ENCODE measurements at places on chromosomes 4 and X.

- peak; percentile 50 for DNase-seq
Measured at GRCh38 chr4:7043284-7044136, at the start of gene TADA2B. Gene TADA2B, plus strand, starts transcription at chr4:7043372. Its CDS starts 208 bp downstream, at chr4:7043580.

- DNase-seq, result no peak
Measured at GRCh38 chr4:108382751-108383150, 214.0 kb upstream of the LEF1 start.

DNA sequence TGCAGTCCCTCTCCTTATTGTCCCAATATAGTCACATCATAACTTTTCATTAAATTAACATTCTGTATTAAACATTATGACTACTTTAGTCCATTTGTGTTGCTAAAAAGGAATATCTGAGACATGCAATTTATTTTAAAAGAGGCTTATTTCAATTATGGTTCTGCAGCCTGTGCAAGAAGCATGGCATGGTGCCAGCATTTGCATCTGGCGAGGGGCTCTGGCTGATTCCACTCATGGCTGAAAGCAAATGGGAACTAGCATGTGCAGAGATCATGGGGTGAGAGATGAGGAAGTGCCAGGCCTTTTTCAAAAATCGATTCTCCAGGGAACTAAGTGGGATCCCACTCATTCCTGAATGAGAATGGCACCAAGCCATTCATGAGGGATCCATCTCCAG, 476.3 kb upstream of the RPS6KA3 start:
- no peak for DNase-seq

GRCh38 chr4:55927803-55928437, 20.8 kb upstream of the CEP135 start:
- no peak for DNase-seq

GRCh38 chr4:173135241-173135847, 33.3 kb upstream of the GALNT7 start:
- no peak for DNase-seq

DNA sequence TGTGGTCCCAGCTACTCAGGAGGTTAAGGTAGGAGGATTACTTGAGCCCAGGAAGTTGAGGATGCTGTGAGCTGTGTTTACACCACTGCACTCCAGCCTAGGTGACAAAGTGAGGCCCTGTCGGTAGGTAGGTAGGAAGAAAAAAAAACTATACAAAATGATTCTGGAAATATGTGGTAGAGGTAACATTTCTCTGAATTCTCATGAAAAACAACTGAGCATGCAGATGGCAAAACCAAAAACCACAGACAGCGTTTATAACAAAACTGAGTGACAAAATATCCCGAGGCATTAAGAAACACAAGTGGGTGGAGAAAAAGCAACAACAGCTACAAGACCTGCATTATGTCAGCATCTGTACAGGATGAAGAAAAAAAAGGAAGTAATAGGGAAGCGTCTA, 211.7 kb downstream of the DLG3 start:
- DNase-seq, result no peak

DNA sequence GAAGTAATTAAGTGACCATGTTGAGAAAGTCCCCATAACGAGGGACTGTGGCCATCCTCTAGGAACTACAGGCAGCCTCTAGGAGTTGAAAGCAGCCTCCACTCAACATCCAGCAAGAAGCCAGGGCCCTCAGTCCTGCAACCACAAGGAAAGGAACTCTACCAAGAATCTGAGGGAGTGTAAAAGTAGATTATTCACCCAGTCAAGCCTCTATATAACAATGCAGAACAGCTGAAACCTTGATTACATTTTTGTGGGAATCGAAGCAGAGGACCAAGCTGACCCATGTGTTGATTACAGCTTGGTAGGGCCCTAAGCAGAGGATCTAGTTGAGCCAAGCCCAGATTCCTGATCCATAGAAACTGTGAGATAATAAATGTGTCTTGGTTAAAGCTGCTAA, 17.1 kb downstream of the RPS6KA6 start:
- DNase-seq, result no peak

GRCh38 chr4:27149541-27150212, 289.0 kb downstream of the STIM2 start:
- DNase-seq, result no peak

DNA sequence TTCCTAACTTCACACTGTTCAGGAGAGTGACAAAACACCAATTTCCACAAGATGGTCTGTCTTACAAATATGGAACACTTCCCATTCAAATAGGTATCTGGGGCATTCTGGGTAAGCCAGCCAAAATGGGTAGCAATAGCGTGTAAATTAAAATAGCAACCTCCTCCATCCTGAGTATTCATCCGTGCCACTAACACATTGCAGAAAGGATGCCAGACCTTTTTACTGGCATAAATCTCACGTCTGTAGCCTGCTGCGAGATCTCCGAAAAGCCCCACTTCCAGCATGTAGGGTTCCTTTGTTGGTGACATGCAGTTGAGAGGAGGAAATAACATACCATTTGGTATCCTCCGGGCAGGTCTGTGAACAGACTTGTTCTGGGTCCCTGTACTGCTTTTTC, 52.7 kb upstream of the RAI2 start:
- no peak for DNase-seq

DNA sequence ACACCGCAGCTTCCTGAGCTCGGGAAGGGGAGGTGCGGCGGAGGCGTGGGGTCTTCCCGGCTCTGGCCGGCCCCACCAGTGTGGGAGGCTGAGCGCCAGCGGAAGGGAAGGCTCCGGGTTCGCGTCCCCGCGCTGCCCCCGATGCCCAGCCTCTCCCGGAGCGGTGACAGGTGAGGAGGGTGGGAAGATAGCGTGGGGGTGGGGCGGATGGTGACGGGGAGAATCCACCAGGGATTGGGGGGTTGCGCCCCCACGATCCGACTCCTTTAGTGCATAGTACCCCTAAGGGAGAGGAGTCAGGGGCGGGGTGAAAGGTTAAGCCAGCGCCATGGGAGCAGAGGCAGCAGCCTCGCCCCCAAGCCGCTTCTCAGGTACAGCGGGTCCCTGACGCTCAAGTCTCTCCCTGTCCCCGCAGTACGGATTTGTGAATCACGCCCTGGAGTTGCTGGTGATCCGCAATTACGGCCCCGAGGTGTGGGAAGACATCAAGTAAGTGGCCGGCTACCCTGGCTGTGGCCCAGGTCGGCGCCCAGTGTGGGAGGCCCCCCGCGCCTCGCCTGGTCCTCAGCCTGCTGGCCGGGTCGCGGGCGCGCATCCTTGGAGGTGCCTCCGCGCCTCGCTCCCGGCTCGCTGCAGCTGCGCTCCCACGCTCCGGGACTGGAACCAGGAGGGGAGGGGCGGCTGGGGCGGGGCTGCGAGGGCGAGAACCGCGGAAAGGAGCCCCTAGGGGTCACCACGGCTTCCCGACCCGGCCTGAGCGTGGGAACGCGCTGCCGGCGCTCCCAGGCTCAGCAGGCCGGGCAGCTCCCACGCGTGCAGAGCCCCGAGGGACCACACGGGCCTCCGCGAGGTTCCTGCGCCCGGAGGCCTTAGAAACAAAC, 791 bp downstream of the GUCY1B1 start:
- no peak for DNase-seq

DNA sequence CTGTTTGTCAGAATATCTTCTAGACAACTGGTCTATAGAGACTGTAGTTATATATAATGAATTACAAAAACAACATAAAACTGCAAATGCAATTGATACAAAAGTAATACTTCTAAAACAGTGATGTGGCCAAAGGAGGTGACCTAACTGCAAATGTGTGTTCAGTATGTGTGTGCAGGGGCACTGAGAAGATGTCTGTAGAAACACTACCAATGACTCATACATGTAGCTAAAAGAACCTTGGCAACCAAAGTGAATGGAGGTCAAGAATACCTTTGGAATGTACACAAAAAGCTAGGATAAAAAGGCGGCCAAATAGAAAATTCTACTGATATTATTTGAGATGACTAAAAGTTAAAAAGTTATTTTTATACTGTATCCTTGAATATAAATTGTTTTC, 261.8 kb downstream of the CAMK2D start:
- no peak for DNase-seq

DNA sequence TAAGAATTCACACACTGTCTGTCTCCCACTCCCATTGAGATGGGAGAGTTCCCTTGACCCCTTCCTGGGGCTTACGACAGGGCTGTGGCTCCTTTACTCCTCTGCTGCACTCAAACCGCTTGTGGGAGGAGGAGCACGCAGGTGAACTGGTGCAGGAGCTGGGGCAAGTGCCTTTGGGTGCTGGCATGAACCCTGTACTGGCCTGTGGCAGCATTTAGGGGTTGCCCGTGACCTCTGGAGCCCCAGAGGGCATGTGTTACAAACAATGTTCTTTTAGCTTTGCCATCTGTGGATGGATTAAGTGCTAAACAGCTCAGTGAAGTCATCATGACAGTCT, 21.8 kb upstream of the FTHL17 start:
- no peak for DNase-seq

GRCh38 chr4:151719956-151720334, 40.9 kb downstream of the GATB start:
- no peak for DNase-seq

DNA sequence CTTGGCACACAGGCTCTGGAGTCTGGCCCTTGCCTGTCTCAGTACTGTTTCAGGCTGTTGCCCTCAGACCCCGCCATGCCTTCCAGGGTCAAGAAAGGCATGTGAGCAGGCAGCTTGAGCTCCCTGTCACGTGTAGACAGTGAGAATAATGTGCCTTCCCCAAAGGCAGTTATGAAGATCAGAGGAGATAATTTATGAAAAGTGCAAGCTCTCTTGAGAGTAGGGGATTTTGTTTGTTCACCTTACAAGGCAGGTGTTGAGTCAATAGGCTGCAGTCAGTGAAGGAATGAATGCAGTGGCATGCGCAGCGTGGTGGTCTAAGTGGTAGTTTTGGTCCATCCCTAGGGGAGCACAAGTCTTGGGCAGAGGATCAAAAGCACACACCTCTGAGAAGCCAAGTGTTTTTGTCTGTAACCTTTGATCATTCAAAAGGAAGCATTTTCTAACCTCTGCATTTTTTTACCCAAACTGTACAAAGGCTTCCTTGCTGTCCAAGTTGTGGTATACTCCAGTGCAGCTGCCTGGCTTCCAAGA, 14.4 kb downstream of the HADH start:
- no peak for DNase-seq

- DNase-seq, result no peak
Measured at GRCh38 chr4:98387345-98388026, 126.3 kb downstream of the RAP1GDS1 start.

DNA sequence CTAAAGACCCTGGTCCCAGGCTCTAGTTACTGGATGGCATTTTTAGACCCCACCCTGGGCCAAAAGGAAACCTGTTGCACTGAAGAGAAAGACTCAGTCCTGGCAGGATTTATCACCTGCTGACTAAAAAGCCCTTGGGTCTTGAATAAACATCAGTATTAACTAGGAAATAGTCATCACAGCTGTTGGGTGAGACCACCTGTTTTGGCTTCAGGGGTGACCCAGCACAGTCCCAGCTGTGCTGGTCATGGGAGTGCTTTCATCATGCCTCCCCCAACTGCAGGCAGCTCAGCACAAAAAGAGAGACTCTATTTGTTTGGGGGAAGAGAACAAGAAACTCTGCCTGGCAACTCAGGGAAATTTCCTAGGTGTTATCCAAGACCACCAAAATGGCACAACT, 903.2 kb downstream of the C4orf33 start:
- DNase-seq, result no peak

- DNase-seq, result no peak
Measured at GRCh38 chr4:116015549-116015948, 902.1 kb upstream of the NDST4 start.

GRCh38 chr4:42411803-42412202, 14.5 kb downstream of the SHISA3 start:
- no peak for DNase-seq

GRCh38 chrX:72659723-72660122, 54.4 kb downstream of the PHKA1 start:
- no peak for DNase-seq

GRCh38 chr4:3391422-3391821, 50.3 kb upstream of the HGFAC start:
- no peak for DNase-seq

DNA sequence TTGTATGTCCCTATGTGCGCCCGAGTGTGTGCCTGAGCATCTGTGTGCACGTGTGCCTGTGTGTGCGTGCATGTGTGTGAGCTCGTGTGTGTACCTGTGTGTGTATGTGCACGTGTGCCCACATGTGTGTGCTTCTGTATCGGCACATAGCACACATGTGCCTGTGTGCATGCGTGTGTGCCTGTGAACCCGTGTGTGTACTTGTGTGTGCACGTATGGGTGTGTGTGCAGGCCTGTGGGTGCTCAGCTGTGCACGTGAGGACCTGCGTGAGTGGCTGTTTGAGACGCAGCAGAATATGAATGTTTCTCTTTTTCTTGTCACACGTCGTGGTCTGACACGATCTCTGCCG, 4.3 kb downstream of the AKAP17A start:
- no peak for DNase-seq

DNA sequence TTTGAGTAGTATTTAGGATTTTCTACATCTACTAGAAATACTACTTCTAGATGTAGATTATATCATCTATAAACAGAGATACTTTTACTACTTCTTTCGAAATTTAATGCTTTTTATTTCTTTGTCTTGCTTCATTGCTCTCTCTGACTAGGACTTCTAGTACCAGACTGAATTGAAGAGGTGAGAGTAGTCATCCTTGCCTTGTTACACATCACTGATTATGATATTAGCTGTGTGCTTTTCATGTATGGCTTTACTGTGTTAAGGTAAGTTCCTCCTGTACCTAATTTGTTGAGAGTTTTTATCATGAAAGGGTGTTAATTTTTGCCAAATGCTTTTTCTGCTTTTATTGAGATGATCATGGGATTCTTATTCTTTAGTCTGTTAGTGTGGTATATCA, 19.6 kb upstream of the IL2 start:
- DNase-seq, result no peak

DNA sequence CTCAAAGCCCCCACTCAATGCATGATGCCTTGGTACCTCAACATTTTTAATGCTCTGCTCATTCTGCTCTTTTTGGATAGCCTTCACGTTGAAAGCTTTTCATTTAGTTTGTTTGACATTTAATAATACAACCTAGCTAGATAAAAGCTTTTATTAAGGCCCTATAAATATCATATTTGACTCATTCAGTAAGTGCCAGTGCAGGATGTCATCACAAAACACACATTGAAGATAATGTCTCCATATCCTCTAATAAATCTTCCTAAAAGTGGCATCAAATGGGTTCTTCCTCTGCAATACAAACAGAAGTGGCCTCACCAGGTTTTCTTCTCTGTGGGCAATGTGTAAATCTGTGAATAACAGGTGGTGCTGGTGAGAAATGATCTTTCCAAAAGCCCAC, 12.0 kb upstream of the PCYT1B start:
- no peak for DNase-seq

- no peak for DNase-seq
Measured at GRCh38 chrX:145631461-145631951, 186.1 kb upstream of the SLITRK2 start.

DNA sequence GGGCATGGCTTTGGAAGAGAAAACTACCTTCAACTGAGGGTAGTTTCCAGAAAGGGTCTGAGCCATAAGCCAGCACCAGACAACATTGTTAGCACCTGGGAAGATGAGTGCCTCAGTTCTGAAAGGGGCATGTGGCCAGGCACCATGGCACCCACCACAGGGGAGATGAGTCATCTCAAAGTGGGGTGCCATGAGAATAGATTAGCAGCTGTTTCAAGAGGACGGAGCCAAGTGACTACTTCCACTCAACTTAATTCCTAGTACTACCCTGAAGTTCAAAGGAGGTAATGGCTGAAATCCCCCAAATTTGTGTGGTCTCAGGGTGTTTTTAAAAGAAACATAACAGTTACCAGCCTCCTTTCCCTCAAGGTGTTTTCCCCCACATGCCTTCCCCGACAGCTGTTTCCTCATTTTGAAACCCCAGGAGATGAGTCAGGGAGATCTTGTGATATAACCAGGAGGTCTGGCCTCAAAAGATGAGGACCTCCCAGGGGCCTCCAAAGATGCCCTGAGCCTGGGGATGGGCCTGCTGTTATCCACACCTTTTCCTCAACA, 27.8 kb upstream of the FTHL17 start:
- DNase-seq, result peak; percentile 25
